ENCODE measurements at places on chromosomes 5 and 9.

DNA sequence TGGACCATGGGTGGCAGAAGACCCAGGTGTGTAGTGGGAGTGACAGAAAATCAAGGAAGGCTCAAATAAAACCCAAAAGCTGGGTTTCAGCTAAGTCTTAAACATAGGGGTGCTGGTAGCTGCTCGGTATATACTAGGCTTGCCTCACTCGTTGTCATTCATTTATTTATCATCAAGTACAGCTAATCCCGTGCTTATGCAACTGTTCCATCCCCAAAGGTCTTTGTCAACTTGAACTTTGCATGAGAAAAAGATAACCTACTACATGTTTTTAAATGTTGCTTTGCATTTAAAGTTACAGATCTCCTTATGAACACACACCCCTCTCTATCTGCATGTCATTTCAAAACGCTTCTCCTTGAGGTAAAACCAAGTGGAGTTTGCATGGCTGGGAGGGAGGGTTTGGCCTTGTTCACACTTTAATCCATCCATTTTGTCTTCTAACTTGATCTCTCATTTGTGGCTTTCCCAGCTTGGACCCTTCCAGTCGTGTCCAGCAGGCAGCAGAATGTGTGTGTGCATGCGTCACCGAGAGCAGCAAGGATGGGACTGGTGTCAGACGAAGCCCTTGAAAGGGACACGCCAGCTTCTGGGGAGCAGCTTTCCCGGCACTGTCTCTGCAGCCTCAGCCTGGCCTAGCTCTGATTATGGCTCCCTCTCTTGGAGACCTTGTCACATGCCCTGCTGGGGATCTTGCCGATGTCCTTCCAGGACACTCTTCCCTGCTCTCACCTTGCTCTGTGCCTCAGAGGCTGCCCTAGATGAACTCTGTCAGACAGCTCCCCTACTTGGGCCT, 133.5 kb downstream of the GADD45G start:
- no peak for DNase-seq

- DNase-seq, result no peak
These were observed 470.7 kb downstream of the CDK5RAP2 start for GRCh38 chr9:120109242-120109641.

- DNase-seq, result no peak
These were observed 93.3 kb upstream of the PCSK5 start for GRCh38 chr9:75797085-75797580.

GRCh38 chr9:37938121-37938891, 34.4 kb upstream of the SLC25A51 start:
- no peak for DNase-seq

GRCh38 chr9:38649731-38650363, 29.5 kb upstream of the ANKRD18A start:
- DNase-seq, result no peak

GRCh38 chr5:67802766-67803165, 412.8 kb upstream of the PIK3R1 start:
- DNase-seq, result no peak

DNA sequence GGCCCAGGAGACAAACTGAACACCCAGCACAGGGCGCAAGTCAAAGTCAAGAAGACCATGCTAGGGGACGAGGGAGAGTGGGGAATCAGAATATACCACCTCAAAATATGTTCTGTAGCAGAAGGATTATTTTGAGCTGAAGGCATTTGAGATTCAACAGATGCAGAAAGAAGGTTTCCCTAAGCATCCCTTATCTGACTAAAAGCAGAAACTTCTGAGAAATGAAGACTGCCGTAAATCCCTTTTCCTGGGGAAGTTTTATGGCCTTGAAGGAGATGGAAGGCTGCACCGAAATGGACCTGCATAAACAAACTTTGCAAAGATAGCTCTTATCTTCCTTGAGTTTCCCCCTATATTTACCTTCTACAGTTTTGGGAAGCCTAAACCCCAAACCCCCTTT, 72.8 kb downstream of the PTTG1 start:
- DNase-seq, result no peak

GRCh38 chr5:56327809-56328208, 94.7 kb upstream of the ANKRD55 start:
- peak; percentile 64 for DNase-seq

- DNase-seq, result no peak
These were observed 44.9 kb downstream of the SLC6A3 start for GRCh38 chr5:1400211-1400855.

DNA sequence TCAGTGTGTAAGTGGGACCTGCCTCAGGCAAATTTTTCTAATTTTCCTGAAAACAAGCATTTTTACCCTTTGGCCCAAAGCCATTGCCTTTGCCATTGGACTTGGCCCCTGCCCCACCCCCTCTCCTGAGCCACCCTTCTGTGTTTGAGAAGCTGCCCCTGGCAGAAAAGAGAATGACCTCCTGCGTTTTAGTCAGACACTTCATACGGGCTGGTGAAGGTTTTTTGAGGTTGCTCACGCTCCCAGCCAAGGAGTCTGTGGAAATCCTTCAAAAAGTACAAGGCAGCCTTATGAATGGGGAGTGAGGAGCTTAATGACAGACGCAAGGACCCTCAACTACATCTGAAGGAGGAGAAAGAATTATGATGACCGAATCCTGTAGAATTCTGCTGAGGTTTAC, 308.9 kb downstream of the SLIT3 start:
- no peak for DNase-seq

GRCh38 chr9:102069969-102070368, 331.5 kb upstream of the GRIN3A start:
- DNase-seq, result no peak

- DNase-seq, result no peak
These were observed 17.4 kb downstream of the GPX3 start for GRCh38 chr5:151037561-151038411.

DNA sequence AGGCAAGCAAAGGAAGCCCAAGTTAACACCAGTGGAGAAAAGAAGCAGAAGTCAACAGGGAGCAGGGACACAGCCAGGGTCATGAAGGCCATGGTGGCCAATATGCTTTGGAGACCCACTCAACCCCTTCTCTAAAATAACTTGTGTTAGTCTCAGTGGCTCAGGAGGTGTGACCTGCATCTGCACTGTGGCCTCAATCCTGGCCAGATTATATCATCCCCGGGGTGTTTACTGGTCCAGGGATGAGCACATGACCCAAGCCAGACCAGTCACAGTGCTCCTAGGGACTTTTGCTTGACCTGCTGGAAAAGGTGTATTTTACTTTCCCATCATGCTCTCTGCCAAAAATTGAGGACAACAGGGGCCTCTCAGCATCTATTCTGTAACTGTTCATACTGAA, 105.2 kb downstream of the DPYSL3 start:
- no peak for DNase-seq

DNA sequence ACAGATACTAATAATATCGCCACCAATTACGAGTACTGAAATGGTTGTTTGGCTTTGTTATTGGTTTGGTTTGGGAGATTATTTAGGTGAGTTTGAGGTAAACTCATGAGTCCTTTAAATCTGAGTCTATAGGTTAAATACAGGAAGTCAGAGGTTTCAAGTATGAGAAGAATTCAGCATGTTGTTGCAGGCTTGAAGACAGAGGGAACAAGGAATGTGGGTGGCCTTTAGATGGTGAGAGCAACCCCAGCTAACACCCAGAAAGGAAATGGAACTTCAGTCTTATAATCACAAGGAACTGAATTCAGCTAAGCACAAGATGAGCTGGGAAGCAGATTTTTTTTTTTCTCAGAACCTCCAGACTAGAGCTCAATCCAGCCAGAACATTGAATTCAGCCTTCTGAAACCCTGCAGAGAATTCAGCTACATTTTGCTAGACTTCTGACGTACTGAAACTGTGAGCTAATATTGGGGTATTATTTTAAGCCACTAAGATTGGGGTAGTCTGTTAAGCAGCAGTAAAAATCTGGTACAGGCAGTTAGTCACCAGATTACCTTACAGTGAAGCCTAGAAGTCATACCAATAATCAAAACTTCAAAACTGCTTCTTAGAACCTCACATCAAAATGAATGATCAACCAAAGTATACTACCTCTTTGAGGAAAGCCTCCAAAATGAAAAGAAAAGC, 216.0 kb upstream of the PUM3 start:
- DNase-seq, result no peak

All from stimulated activated CD4-positive, alpha-beta T cell treated with anti-CD3 and anti-CD28 coated beads, Interleukin-2, amount 100 ng/mL, for 48 hours (primary cell).